ENCODE measurements at places on chromosomes 6 and 20.

GRCh38 chr6:136014454-136015437 lies 163.2 kb downstream of the PDE7B start:
- DNase-seq: no peak

GRCh38 chr6:7993952-7994351 lies 70.2 kb downstream of the BLOC1S5 start:
- no peak for DNase-seq

- DNase-seq: no peak
Observed at GRCh38 chr6:53630533-53631226, 34.9 kb downstream of the KLHL31 start.

DNA sequence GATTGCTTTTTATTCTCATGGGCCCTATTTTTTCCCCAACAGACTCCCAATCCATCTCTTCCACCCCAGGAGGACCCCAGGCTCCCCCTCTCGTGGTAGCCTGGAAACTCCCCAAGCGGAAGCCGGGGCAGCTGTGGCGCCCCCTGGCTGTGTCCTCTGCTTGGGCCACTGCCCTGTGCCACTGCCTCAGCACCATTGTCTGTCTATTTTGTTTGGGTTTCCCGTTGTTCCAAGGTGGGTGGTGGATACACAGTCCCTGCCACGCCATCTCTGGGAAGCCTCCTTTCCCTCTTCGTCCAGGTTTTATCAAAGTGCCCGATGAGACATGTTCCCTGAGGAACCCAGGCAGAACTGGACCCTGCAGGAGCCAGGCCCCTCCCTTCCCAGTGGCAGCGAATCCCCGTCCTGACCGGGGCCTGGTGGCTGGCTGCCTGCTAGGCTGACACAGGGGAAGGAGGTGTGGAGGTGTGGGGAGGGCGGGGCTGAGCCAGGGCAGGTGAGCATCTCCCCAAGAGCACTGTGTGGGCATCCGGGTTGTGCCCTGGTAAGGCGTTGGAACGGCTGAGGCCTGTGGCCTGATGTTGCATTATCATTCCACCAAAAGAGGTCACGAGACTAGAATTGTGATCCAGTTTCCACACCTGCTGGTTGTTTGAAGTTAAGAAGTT lies 228.2 kb downstream of the CDH4 start:
- no peak for DNase-seq

DNA sequence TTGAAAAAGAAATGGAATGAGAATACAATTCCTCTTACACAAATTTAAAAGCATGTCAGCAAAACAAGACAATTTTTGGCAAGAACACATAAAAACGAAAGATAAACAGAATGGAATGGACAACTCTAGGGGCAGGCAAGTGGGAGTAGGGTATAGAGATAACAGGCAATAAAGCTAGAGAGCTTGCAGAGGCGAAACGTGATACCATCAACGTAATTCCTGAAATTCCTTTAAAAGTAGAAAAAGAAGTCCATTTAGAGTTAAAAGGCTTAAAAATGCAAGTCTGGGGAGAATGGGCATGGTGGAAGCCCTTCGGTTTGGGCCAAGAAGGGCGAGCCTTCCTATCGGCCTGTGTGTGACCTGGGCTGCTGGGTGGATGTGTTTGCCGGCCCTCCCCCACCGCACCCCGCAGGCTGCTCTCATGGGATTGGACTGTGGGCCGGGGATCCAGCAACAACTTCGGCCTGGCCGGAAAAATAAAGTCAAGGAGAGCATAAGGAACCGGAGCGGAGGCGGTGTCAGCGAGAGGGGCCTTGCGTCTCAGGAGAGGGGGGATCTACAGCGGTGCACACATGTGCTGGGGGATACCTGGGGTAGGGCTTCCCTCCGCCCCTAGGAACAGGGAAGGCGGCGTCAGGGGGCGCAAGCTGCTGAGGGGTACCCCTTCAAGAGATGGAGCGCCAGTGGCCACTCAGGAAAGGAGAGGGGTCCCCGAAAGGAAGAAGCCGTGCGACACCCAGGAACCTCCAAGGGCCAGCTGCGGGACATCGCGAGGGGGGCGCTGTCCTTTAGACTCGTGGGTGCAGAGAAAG lies 4.1 kb downstream of the TMEM239 start:
- peak; percentile 43 for DNase-seq

- DNase-seq: no peak
Observed at GRCh38 chr20:55174172-55174571, 698.8 kb downstream of the DOK5 start.

- DNase-seq: no peak
Observed at GRCh38 chr6:22825210-22825609, 255.8 kb downstream of the HDGFL1 start.

GRCh38 chr6:39425346-39426072 lies 103.0 kb upstream of the KCNK16 start:
- DNase-seq: peak; percentile 81

DNA sequence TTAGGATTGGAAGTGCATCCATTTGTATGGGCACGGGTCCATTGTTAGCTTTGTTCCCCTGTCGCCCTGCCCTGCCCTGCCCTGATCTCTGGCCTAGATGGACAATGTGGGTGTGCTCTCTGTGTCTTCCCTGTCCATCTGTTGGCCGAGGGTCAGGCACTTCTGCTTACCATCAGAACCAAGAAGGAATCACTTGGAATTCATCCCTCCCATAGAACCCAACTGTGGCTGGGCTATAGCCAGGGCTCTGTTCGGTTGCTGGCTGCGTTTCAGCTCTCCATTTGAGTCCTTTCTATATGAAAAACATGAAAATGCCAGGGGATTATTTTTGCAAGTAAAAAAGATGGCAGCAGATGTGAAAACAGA lies 26.6 kb upstream of the TULP4 start:
- no peak for DNase-seq

GRCh38 chr6:123462152-123462551 lies 174.6 kb downstream of the TRDN start:
- DNase-seq: peak; percentile 56

GRCh38 chr6:119308048-119308570 lies 41.5 kb downstream of the MAN1A1 start:
- peak; percentile 17 for DNase-seq

DNA sequence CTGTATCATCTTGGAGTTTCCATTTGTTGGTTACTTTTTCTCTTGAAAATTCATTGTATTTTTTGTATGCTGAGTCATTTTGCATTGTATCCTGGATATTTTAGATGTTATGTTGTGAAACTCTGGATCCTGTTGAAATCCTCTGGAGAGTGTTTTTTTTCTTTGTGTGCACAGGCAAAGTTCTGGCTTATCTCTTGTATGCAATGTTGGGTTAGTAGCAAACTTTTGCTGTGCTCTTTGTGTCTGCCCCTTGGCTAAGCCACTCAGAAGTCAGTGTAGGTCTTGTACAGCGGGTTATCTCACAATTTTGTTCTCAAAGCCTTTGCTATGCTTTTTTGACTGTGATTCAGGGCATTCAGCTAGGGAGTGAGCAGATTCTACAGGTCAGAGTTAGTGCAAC lies 29.1 kb upstream of the LMBRD1 start:
- DNase-seq: no peak

DNA sequence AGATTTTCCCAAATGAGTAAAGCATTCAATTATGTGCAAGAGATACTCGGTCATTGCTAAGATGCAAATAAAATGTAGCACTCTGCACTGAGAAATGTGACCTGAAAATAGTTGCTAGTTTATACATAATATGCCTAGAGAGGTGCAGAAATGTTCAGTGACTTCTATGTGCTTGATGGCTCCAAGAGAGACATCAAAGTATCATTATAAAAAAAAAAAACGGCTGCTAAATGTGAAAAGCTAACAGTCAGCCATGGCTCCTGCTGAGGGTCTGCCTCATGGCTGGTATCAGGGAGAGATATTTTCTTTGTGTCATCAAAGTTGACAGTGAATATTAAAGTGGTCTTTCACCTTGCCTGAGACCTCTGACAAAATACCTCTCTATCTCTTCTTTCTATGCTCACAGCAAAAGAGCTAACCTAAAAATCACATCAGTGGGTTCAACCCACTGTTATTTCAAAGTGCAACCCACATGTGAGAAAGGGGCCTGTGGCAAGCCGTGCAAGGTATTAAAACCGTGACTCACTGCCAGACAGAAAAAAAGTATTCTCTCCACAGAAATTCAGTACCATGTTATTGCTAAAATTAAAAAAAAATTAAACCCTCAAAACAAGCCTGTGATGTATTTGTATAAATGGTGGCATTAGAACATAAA lies 259.0 kb downstream of the HIVEP2 start:
- no peak for DNase-seq

GRCh38 chr6:116158641-116159040 lies 32.7 kb upstream of the COL10A1 start:
- DNase-seq: no peak

DNA sequence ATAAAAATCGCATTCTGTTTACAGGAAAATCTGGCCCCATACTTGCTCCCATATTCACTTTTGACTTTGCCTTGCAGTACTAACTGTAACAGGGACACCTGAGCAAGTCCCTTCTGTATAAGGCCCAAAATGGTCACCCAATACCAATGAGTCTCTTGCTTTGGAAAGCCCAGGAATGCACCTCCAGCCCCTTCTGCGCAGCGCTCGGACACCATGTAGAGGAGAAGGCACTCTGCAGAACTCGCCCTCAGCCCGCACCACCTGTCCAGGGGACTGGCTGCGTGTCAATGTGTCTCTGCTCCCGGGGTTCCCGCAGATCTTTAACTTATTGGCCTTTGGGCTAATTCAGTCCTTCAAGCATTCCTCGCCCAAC lies 746 bp upstream of the PRND start:
- DNase-seq: no peak

DNA sequence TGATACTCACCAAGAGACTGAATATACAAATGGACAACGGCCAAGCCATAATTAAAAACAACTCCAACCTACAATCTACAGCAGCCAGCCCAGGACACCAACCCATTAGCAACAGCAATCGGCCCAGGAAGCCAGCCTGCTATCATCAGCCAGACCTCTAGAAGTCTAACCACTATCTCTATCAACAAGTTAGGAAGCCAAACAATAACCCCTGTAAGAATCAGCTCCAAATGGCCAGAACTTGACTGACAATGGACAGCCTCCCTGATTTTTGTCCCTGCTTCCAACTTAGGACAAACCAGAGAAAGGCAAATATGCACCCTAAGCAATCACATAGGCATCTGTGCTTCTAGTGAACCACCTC lies 511.8 kb upstream of the JARID2 start:
- no peak for DNase-seq

DNA sequence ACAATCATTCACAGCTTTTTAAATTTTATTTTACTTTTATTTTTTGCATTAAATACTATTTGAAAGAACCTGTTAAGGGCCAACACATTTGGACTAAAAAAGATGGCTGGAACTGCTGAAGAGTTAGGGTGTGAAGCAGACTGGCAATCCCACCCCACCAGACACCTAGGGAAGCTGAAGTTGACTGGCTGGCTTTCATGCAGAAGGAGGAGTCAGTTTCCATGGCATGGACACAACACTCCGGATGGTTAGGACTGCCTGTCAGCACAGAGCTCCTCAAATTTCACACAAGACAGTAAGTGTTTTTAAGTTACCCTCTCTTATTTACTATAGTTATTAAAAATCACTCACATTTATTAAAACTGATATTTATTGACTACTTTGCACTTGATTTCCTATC lies at the start of gene ANKRD66:
Gene ANKRD66 (plus strand): TSS at position 238 of the 400 bp plus-strand sequence. CDS start 5,016 bp downstream, outside the sequence.
- DNase-seq: no peak

- no peak for DNase-seq
Observed at GRCh38 chr6:115001731-115002350, 659.0 kb upstream of the HS3ST5 start.

GRCh38 chr6:164897523-164898235 lies 411.7 kb downstream of the C6orf118 start:
- no peak for DNase-seq

- peak; percentile 53 for DNase-seq
Observed at GRCh38 chr6:43129434-43130194, 41.5 kb upstream of the SRF start.

DNA sequence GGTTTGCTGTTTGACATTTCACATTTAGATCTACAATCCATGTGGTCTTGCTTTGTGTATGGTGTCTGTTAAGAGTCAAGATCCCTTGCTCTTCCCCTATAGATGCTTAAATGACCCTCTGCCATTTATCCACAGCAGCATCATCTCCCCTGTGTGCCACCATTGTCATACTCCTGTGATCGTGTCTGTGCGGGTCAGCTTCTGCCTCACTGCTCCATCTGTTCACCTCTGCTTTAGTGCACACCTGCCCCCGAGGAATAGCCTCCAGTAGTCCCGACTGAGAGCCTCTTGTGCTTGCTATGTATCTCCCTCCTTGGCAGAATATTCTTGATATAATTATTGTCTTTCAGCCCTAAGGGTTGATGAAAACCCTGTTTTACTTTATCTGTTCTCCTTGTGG lies 551.2 kb downstream of the CDH26 start:
- no peak for DNase-seq

DNA sequence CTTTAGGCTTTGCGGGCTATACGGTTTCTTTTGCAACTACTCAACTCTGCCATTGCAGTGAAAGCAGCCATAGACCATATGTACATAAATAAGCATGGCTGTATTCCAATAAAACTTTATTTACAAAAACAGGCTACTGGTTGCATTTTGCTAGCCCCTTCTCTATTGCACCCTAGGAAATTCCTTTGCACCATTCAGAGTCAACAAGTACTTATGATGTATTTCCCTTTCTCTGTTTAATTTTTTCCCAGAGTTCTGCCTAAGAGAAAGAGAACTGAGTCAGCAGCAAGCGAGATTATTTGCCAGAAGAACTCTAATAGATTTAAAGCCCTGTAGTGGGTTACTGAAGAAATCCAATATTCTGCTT lies 33.8 kb downstream of the ADGRF1 start:
- DNase-seq: no peak

DNA sequence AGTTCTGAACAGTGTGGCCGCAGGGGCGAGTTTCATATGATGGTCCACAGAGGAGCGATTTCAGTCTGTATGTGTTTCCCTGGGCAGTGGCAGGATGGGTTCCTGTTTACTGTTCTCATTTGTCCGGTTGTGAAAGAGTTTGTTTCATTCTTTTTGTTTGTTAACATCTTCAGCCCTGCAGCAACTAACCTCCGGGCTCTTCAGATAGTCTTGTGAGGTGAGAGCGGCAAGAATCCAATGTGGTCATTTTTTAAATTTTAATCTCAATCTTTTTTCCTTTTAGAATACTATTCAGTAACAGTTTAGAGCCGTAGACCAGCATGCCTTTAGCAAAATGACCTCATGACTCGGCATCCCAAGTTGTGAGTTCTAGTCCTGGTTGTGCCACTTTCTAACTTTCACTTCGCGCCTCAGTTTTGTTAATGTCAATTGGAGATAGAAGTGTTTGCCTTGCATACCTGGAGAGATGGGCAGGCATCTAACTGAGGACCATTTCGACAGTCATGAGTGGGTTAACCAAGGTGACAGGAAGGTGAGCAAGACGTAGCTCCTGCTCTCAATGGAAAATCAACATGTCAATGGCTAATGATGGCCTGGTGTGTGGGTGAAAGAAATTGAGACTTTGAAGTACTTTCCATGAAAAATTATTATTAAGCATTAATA lies 38.5 kb upstream of the PXDC1 start:
- DNase-seq: no peak

All from COLO829 (cell line).